ENCODE measurements at places on chromosomes 5 and 9.

DNA sequence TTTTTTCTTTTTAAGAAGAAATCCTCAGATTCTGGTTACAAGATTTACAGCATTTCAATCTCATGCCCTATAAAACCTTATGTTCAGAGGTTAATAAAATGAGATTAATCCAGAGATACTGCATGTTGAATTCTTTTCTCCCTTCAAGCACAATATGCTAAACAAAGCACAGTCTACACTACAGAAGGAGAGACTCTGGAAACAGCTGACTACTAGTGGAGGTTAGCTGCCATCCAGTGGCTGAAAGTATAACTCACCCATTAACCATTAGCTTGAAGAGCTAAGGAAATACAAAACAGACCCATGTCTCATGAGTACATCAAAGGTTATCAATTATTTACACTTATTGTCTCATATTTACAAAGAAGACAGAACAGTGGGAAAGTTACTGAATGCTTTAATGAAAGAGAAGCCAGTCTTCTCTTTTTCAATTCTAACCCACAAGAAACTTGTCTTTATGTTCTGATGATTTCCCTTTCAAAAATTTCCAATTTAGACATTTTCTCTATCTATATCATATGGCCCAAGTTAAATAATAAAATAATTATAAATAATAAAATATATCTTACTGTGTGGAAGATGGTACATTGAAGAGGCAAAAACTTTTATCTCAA, 12.7 kb upstream of the DNAH5 start:
- DNase-seq: no peak

GRCh38 chr9:24007185-24007584, 181.1 kb upstream of the ELAVL2 start:
- no peak for DNase-seq

- DNase-seq: no peak
These were observed 22.1 kb downstream of the MRRF start for GRCh38 chr9:122286764-122287163.

GRCh38 chr9:83706676-83707517, 861 bp downstream of the UBQLN1 start:
- peak; percentile 72 for DNase-seq

GRCh38 chr9:2758162-2758897, 41.0 kb downstream of the KCNV2 start:
- DNase-seq: no peak

DNA sequence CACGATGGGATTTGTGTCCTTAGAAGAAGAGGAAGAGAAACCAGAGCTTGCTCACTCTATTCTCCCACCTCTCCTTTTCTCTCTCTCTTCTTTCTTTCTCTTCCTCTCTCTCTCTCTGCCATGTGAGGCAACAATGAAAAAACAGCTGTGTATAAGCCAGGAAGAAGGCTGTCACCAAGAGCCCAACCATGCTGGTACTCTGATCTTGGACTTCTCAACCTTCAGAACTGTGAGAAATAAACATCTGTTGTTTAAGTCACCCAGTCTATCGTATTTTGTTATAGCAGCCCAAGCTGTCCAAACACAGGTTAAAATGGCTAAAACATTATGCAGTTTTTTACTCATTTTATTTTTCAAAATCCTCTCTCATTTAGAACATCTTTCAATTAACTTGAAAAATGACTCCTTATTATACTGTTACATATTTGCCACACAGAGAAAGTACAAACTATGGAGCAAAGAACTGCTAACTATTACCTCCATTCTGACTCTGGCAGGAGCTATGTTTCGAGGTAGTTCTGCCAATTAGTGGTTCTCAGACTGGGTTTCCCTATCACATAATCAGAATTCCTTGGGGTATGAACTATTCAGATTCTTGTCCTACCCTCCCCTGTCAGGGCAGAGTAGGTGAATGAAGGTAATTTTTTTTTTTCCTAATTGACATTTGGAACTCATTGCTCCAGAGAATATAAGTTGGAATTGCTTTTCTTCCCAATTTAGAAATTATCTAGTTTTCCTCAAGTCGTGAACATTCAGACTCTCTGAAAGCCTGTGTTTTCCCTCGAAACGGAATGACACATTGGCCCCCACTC, 434.6 kb downstream of the ENC1 start:
- no peak for DNase-seq

- DNase-seq: no peak
These were observed 91.9 kb upstream of the ARAP3 start for GRCh38 chr5:141773779-141774562.

DNA sequence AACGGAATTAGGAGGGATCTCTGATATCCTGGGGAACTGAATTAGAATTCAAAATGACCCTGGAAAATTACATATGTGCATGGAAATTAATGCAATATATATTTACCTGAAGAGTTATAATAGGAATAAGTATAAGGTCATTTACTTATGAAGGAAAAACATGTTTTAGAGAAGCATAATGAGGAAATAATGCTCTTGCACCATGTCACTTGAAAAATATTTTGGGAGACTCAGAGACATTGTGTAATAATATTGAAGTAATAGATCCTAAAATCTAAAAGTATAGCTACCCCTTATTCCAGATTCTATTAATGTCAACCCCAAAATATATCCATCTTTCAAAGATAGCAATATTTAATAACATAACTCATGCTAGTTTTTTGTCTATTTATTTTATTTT, 28.4 kb downstream of the SPZ1 start:
- no peak for DNase-seq

DNA sequence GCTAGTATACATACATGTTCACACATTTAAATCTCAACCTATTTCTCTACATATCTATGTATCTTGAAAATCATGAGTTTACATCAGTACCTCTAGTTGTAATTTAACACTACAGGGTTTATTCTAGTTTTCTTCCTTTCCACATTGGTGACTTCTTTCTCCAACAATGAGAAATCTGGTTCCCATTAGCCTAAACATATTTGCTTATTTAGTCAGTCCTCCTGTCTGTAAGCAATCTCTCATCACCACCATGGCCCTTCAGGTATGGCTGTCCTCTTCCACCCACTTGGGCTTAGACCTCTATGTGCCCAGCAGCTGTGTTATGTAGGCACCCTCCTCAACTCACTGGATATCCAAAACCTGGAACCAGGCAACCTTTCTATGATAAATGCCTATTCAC, 8.0 kb upstream of the SPATA31D1 start:
- DNase-seq: no peak

GRCh38 chr5:76175051-76175666, 92.0 kb downstream of the SV2C start:
- DNase-seq: peak; percentile 43

Data from stimulated activated CD4-positive, alpha-beta T cell treated with anti-CD3 and anti-CD28 coated beads, Interleukin-4, amount 100 ng/mL, for 1 hour (primary cell).